ENCODE measurements at places on chromosomes 6 and 20.

DNA sequence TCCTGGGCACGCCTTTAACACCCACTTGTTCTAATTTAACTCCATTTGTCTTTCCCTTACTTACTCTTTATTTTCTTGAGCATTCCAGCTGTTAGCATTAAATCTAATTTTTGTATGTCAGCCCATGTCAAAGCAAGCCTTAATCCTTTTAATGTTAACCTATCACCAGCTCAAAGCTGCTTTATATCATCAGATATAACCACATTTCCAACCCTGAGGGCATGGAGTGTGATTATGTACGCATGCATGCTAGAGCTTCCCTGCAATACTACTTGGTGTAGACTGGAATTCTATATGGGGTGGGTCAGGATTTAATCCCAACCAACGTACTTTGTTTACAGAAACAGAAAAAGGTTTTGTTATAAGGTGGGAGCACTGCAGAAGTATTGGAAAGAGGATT is 139.4 kb upstream of the HMGN3 start:
- DNase-seq, result no peak

DNA sequence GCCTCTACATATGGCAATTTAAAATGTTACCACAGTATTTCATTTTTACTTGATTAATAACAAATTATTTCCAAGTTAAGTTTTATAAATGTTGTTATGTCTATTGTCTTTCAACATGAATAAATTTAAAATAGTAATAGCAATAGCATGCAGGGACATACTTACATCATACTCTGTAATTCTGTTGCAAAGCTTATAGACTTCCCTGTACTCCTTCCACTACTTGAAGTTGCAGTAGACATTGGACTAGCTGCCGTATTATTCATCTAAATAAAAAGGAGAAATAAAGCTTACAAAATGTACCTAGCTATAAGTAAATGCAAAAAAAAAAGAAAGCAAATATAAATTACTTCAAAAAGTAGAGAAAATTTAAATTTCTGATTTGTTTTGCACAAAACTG is 12.7 kb downstream of the SUPT3H start:
- no peak for DNase-seq

DNA sequence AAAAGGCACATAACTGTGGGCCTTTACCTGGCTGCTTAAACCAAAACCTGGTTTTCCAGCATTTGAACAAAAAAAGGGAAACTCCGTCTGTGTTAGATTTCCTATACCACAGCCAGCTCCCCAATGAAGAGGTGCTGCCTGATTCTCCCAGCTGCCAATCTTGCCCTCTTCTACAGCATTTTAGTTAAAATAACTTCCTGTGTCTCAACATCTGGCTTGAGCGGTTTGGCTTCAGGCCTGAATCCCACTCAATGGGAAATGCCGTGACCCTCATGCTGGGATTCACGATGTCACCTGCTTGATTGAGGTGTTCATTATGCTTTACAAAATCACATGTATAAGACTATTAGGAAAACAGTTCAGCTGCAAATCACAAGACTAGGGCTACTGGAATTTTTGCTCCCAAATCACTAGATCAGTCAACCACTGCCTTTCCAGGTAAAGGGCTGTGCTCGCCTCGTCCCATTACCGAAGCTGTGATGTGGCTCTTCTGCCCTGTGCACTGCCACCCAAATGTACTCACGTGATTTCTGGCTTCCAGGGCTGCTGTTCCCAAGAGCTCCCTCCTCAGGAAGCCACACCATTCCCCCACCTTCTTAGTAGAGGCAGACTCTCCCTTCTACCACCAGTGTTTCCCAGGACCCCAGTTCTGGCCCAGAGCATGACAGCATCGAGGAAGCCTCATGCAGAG is 94.6 kb downstream of the PSMG4 start:
- DNase-seq, result no peak

GRCh38 chr6:10837009-10837621 is 1.2 kb downstream of the MAK start:
- DNase-seq, result no peak

DNA sequence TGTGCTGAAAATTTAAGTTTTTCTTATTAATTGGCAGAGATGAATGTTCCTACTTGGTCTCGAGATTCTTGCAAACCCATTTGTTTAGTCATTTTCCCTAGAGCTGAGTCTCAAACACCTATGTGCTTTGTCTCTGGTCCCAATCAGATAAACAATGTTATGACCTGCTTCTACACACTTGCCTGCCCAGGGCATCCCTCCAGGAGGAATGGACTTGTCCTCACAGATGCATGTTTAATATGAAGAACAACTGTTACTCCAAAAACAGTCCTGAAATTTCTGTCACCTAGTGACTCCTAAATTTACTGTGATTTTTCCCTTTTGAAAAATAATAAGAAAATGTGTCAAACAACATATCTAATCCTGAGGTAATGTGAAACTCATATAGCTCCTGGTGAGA is 43.7 kb downstream of the HDGFL1 start:
- DNase-seq, result no peak

Measured in activated naive CD8-positive, alpha-beta T cell treated with anti-CD3 and anti-CD28 coated beads for 36 hours (primary cell).